Neural progenitor cell (in vitro differentiated cells): ENCODE measurements at places on chromosomes 12 and 14. TPM values are rescaled to one million over a fixed set of nuclear protein-coding genes. Genes with fewer than 3 reads are reported as not detected.
A peak's percentile ranks its signal among the peaks of the same experiment; 100 is the strongest.

DNA sequence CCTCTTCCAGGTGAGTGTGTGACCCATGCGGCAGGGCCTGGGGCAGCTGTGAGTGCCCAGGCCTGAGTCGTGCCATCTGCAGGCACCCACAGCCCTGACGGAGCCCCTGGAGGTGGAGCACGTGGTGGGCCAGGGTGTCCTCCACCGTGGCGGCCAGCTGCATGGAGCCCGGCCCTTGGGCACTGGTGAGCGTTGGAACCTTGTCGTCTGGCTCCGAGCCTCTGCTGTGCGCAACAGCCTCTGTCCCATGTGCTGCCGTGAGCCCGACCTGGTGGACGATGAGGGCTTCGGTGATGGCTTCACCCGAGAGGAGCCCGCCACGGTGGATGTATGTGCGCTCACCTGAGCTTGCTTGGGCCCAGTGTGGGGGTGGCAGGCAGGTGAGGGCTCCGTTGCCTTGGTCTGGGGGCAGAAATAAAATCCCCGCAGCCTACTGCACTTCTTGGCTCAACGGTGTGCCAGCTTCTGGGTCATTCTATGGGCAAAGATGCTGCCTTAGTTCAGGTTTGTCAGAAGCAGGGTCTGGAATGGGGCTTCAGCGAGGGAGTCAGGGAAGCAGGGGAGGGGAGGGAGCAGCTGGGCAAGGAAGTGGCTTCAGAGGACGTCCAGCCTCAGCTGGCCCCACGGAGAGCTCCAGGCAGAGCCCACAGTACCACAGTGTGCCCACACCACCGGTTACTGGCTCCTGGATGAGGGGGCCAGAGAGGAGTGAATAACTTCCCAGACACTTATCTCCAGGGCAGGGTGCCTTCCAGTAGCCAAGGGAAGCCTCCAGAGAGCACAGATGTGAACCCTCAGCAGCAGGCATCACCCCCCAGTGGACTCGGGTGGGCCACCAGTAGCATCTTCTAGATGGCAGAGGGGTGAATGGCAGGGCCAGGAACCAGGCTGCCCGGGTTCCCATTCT is 1.2 kb upstream of the ARL6IP4 start:
- DNase-seq, result no peak

- no peak for DNase-seq
Measured at GRCh38 chr14:34711169-34711568, 3.2 kb downstream of the CFL2 start.

- DNase-seq, result no peak
Measured at GRCh38 chr12:119843100-119843499, 34.0 kb downstream of the CIT start.

GRCh38 chr12:85865890-85866289 is 8.2 kb upstream of the NTS start:
- peak; percentile 46 for DNase-seq

- DNase-seq, result no peak
Measured at GRCh38 chr12:124297856-124298255, 3.0 kb downstream of the RFLNA start.

GRCh38 chr14:95562892-95563685 is 28.2 kb downstream of the GLRX5 start:
- no peak for DNase-seq

GRCh38 chr14:101028971-101029667 is 125.6 kb upstream of the RTL1 start:
- DNase-seq, result no peak

DNA sequence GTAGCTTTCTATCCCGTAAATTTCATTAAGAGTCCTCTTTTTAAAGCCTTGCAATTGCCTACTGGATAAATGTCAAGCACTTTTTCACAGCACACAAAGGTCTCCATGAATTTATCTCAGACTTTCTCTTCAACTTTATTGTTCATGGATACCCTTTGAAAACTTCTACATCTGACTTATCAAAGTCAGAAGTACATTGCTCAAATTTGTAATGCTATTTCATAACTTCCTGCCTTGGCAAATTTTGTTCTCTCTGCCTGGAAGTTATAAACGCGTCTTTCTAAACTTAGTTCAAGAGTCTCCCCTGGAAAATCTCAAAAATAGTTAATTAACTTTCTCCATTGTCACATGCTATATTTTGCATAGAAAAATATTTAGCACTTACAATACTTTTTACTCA is 55.9 kb upstream of the RERGL start:
- no peak for DNase-seq

- no peak for DNase-seq
Measured at GRCh38 chr14:69741055-69741454, 25.9 kb upstream of the SRSF5 start.

GRCh38 chr12:128790221-128790620 is 33.5 kb downstream of the SLC15A4 start:
- DNase-seq, result no peak

GRCh38 chr14:86464341-86464740 is 934.4 kb downstream of the FLRT2 start:
- DNase-seq, result no peak

GRCh38 chr12:67632005-67632404 is 16.5 kb upstream of the DYRK2 start:
- peak; percentile 28 for DNase-seq

DNA sequence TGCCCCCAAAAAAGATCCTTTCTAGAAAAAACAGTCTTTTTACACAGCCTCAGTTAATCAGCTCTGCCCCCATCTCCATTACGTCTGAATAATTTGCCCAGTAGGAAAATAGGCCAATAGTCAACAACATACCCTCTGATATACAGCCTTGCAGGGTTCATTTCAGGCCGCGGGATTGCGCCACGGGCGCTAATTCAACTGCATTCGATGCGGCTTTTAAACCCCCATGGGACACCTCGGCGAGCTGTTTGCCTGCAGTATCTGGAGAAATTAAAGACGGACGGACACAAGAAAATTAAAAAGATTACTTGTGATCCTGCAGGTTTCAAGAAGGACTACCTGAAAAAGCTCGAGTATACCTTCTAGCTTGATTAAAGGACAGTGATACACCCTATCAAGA is 36.1 kb downstream of the ERP29 start:
- DNase-seq, result no peak

DNA sequence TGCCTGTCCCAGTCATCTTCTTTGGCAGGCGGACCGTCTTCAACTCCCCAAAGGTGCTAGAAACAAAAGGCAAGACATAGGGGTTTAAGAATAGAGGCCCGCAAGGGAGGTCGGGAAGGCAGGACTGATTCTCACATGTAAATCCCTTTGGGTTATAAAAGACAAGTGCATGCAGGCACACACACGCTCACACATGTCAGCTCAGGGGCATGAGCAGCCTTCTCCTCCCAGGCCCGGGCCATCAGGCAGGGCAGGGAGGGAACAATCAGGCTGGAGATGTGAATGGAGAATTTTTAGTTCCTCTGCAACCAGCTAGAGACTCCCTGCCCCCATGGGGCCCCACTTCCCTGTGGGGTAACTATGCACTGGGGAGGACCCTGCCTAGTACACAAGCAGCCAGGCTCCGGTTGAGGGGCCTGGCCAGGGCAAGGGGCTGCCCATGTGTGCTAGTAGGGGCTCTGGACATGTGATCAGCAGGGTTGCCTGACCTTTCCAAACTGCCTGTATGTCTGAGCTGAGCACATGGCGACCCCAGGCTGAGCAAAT is 107.2 kb downstream of the RBM19 start:
- DNase-seq, result no peak

GRCh38 chr12:59431266-59431665 is 164.6 kb upstream of the SLC16A7 start:
- no peak for DNase-seq

DNA sequence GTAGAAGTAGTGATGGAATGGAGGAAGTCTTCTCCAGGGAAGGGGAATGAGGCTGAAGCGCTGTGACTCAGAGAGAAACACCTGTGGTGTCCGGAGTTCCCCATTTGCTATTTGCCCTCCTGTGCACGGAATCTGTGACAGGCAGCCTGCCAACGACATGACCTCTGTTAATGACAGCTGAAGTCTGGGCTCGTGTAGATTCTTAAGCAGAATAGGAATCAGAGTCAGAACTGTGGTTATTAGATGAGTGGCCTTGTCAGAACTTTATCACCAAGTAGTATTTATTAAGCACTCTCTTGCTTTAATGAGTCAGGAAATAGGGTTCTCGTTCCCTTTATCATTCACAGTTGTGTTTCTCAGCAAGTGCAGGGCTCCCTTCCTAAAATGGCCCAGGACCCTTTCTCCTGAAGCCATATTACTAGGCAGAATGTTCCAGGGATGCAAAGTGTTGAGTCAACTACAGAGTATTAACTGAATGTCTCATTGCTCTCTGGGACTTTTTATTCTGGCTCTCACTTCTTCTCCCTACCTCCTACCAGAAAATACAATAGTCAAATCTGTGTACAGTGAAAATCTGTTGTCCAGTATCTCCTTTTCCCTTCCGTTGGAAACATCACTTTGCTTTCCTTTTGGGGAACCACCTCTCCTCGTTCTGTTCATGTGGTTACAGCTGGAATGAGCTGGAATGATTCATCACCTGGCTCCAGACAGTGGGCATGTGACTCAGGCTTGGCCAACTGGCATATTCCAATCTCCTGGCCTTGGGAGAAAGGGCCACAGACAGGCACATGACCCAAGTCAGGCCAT is 77.8 kb upstream of the MAX start:
- no peak for DNase-seq

- no peak for DNase-seq
Measured at GRCh38 chr14:80425686-80426085, 214.4 kb upstream of the DIO2 start.

DNA sequence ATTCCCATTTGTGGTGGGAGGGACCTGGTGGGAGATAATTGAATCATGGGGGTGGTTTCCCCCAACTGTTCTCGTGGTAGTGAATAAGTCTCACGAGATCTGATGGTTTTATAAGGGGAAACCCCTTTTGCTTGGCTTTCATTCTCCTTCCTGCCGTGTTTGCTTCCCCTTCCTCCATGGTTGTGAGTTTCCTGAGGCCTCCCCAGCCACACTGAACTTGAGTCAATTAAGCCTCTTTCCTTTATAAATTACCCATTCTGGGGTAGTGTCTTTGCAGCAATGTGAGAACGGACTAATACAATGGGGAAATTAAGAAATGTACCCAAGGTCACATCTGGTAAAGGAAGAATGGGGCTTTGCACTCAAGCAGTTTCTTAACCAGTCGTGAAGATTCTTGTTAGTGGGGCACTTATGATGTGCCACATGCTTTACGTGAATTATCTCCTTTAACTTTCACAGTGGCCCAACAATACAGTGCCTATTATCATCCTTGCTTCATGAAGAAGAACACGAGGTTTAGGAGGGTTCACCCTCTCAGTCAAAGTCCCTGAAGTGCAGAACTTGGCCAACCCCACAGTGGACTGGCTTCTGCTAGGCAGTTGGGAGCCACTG is 234.3 kb downstream of the EFCAB11 start:
- no peak for DNase-seq

DNA sequence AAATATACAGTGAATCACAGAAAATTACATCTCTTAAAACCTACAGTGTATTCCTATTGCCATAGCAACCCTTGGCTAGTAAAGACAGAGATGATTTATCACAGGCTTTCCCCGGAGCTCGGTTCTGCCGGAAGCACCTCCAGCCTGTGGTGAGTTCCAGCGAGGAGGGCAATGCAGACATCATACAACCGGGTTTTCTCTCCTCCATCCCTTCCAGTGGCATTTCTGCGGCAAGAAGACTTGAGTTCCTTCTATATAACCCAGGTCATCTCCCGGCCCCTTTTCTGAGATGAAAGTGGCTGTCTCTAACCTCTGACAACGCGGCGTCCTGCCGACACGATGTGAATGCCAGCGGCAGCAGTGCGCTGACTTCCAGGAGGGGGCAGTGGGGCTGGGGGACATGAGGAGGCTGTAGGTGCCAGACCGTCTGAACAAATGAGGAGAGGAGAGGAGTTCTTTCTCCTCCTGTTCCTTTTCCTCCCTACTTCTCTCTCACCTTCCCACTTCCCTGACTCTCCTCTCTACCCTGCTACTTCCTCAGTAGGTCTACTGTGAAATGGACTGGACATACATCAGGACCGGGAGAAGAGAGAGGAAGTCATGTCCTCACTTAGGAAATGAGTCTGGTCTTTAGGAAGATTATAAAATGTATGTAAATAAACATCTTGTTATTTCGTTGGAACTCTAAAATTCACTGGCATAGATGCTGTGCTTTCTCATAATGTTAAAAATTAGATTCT is 68.6 kb upstream of the MAX start:
- peak; percentile 74 for DNase-seq

The FBLN5 gene
- not detected in 2 replicates for total RNA-seq

The IL31 gene
- not detected in 2 replicates for total RNA-seq

The GPR132 gene
- total RNA-seq, result 0.22 and 0.51 TPM in 2 replicates

The SEL1L gene
- 21.0 and 28.0 TPM in 2 replicates for total RNA-seq

The ESPL1 gene
- 34.3 and 54.0 TPM in 2 replicates for total RNA-seq

The RND1 gene
- 9.8 and 16.7 TPM in 2 replicates for total RNA-seq

The SLC17A8 gene
- total RNA-seq, result not detected in 2 replicates

The MIPOL1 gene
- 13.8 and 18.4 TPM in 2 replicates for total RNA-seq

The ISCA2 gene
- 45.5 and 47.0 TPM in 2 replicates for total RNA-seq
